ENCODE measurements at places on chromosomes 1 and 21.

DNA sequence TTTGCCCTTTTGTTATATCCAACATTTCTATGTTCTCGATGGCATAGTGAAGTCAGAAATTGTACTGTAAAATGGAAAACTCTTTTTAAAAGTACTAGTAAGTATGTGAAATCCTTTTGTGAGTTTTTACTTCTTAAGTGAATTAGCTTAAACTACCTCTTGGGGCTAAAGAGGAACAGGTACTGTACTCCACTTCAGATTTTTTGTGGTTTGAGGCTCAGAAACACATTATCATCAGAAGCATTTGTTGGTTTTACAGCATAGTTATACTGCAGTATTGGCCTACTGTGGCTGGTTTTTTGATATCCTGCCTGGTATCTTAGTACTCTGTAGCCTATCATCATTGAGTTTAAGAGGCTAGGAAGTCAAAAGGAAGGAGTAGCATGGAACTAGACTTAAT, 117.2 kb downstream of the NRDC start:
- no peak for DNase-seq

GRCh38 chr1:117164209-117164608, 42.7 kb upstream of the TRIM45 start:
- DNase-seq: no peak

- DNase-seq: no peak
Measured at GRCh38 chr1:226268421-226269124, 40.4 kb downstream of the LIN9 start.

- no peak for DNase-seq
Measured at GRCh38 chr1:28813931-28814465, 2.0 kb downstream of the OPRD1 start.

GRCh38 chr1:110672753-110673108, 2.0 kb downstream of the KCNA3 start:
- DNase-seq: no peak

GRCh38 chr1:198014355-198014754, 97.2 kb downstream of the LHX9 start:
- no peak for DNase-seq

- DNase-seq: no peak
Measured at GRCh38 chr1:1290238-1290731, 10.0 kb downstream of the SCNN1D start.

- no peak for DNase-seq
Measured at GRCh38 chr1:218983848-218984247, 189.8 kb upstream of the LYPLAL1 start.

Data from NCI-H1092 (cell line).